ENCODE measurements at places on chromosomes 3 and 15.
A peak's percentile ranks its signal among the peaks of the same experiment; 100 is the strongest.

- no peak for DNase-seq
These were observed 24.2 kb downstream of the CYP11A1 start for GRCh38 chr15:74343127-74343796.

DNA sequence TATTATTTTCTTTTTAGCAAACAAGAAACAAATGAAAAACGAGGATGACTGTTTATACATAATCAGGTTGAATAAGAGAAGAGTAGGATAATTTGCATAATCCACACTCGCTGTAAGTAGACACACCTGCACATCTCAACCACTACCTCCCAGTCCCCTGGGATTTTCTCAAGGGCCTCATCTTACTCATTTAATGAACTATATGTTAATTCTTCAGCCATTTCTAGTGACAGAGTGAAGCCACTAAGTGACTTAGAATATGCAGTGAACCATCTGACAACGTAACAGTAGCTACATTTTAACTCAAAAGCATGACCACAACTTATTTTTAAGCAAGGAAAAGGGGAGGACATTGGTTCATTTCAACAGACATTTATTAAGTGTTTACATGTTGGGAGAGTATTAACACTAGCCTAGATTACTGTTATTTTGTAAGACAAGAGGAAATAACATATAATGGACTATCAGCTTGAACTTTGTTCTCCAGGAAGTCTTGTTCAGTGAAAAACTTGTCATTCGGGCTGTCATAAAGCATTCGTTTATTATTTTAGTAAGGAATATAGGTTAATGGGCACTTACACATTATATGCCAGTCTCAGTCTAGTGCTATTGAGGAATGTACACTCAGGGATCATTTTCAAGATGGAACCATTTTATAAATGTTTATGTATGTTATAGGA, 173.0 kb upstream of the ROBO2 start:
- DNase-seq: no peak

GRCh38 chr15:25839638-25840156, 23.4 kb downstream of the ATP10A start:
- DNase-seq: no peak

DNA sequence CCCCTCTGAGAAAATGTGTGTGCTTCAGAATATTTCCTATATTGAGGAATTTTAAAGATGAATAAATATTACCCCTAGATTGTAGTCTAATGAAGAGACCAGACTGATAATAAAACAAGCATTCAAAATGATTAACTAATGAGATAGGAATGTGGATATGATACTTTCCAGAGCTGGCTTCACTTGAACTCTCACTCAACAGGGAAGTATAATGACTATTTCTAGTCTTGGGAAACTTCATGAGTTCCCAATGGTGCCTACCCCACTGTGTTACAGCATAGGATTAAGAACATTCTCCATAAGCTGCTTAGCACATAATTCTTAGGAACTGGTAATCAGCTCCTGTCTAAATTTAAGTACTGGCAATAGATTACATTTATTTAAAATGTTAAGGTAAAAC, 261.5 kb upstream of the ZNF385D start:
- DNase-seq: no peak

DNA sequence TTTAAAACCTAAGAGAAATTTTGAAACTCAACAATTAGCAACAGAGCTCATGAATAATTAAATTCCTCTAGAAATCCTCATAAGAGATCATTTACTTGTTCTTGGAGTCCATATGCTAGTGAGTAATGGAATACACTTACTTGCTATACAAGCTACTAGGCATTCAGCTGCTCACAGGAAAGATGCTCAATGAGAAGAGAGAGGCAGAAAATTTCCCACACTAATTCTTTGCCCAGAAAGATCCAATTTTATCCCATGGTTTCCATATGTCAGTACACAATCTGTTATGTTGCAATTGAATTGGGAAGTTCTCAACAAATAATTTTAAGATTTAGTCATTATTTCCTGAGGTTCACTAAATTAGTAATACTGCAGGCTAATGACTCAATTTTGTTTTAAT, 310.4 kb downstream of the RYR3 start:
- no peak for DNase-seq

DNA sequence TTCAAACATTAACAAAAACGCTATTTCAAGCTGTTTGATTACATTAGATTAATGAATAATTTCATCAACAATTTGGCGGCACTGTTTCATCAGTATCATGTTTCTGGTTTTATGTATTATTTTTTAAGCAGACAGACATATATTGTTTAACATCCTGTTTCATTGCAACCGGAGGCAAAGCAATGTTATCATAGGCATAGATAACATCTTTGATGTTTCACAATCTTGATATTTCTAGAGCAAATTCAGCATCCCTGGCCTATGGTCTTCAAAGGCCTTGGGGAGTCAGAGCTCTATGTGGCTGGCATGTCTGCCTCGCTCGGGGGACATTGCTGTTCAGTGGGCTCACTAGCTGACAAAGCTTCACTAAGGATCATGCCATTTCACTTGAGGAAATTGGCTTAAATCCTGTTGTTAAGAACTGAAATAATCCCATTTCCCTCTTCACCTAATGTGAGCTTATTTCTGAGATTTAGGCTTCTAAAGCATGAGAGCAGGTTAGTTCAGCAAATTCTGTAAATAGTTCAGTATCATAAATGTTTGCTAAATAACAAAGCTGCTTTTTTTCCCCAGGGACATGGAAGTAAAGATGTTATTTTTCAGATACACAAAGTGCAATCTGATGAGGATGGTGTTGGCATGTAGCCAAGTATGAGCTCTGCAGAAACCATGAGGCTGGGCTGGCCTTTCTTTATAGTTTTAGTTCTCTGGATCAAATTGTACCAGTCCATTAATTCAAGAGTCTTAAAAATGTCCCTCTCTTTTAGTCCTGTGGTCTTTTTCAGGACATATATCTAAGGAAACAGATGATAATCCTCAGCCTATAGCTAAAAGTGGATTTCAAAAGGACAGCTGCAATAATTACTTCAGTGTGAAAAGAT, 941.4 kb downstream of the PLOD2 start:
- DNase-seq: peak; percentile 37

- DNase-seq: no peak
These were observed 69.2 kb downstream of the GOLGA8B start for GRCh38 chr15:34514251-34514670.

DNA sequence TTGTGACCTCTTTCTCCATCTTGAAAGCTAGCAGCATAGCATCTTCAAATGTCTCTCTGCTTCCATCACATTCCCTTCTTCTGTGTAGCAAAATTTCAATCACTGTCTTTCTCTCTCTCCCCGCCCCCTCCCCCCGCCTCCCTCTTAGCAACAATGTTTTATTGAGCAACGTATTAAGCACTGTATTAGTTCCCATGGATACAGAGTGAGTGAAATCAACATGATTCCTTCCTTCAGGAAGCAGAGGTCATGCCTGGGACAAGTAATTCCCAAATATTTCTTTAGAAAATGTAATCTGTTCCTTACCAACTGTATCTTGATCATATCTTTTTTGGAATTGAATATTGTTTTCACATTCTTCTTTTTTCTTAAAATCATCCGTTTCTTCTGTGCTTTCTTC, 373.7 kb upstream of the NECTIN3 start:
- no peak for DNase-seq

DNA sequence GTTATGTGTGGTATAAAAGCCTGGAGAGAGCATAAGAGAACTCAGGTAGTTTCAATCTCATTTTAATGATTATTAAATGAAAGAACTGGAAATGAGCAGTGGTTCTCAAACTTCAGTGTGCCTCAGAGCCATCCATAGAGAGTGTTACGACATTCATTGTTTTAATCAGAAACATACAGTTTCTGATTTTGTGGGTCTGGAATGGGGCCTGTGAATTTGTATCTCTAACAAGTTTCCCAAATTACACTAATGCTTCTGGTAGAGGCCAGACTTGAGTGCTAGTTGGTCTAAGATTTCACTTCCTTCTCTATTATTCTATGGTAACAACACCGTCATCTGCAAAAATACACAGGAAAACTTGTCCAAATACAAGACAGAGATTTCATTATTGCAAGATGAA, 292.0 kb upstream of the NECTIN3 start:
- DNase-seq: no peak

DNA sequence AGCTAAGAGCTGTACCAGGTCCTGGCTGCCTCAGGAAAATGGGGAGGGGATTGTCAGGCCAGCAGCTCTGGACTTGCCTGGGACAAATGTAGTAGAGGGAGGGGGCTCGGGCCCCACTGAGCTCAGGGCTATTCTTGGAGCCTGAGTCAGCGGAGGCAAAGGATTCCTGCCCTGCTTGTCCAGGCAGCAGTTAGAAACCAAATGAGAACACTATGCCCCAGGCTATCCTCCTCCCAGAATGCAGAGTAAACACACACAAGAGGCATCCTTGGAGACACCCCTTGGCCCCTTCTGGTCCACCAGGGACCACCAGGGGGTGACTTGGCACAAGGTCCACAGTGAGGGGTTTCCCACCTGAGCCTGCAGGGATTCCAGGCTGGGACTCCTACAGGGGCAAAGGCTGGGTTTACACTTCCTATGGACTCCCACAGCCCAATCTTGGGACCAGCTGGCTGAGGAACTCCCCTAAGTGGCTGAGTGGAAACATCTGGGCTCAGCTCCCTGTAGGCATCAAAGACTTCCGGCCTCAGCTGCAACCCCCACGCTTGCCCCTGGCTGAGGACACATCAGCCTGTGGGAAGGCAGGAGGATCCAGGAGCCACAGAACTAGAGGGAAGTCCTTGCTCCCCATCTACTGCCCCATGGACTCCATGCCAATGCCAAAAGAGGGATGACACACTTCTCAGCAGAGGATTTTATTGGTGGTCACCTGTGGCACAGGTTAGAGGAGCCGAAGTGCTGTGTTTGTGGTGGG, 3.4 kb upstream of the COL7A1 start:
- DNase-seq: no peak

DNA sequence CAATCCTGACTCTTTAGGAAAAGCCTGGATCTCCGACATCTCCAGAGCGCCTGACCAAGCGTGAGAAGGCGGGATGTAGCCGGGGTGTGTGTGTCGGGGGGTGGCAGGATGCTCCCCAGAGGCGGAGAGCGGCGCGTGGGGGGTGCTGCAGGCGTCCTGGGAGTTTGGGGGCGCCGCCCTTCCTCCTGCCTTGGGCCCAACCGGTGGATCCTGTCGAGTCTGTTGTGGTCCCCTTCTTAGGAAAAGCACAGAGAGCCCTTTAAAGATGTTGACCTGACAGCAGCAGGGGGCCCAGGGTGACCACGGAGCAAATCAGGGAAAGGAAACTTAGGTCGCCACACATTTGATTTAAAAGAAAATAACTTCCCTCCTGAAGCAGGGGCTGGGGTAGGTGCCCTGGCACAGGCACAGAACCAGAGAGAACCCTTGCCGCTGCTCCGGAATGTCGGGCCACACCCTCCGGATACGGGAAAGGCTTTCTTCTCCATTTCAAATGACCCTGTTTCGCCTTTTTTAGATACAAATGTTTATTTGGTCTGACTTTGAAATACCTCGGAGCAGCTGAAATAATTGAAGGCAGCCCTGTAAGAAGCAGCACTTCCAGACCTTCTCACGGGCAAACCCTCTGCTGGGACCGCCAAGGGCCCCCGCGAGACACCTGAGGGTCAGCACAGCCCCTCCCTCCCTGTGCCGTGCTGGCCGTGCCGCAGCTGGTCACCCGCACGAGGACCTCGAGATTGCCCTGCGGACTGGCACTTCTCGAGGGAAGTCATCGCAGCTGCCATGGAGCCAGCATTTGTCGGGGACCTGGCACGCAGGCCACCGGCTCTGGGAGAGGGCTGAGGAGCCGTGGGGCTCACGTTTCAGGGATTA, 102.9 kb upstream of the KLF13 start:
- no peak for DNase-seq

DNA sequence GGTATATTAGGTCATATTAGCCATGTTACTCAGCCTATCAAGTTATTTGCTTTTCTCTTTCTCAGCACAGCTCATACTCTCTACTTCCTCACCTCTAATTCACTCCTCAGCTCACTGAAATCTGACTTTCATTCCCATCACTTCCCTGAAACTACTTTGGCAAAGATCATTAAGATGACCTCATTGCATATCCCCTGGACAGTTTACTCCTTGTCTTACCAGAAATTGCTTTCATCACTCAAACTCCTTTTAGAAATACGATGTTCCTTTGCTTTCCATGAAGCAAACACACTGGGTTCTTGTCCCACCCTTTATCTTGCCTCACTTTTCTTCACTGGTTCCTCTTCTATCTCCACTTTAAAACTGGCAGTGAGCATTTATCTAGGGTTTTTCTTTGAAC, 354.4 kb downstream of the TUSC7 start:
- DNase-seq: no peak

GRCh38 chr3:153978006-153978405, 143.2 kb upstream of the ARHGEF26 start:
- no peak for DNase-seq

GRCh38 chr15:89363770-89364169, 29.1 kb upstream of the POLG start:
- no peak for DNase-seq

GRCh38 chr15:74134387-74135027, 4.1 kb downstream of the ISLR2 start:
- DNase-seq: no peak

GRCh38 chr3:18649666-18650363, 224.7 kb upstream of the SATB1 start:
- DNase-seq: no peak

DNA sequence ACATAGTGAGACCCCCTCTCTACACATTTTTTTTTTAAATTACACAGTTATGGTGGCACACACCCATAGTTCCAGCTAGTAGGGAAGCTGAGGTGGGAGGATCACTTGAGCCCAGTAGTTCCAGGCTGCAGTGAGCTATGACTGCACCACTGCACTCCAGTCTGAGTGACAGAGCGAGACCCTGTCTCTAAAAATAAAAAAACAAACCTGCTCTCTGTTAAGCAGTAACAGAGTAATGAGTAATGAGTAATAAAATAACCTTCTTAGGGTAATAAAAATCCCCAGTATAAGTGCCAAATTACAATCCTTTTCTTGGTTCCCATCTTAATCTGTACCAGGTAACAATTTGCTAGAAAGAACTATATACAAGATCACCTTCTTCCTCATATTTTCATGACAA, 65.9 kb upstream of the PLXND1 start:
- DNase-seq: no peak

DNA sequence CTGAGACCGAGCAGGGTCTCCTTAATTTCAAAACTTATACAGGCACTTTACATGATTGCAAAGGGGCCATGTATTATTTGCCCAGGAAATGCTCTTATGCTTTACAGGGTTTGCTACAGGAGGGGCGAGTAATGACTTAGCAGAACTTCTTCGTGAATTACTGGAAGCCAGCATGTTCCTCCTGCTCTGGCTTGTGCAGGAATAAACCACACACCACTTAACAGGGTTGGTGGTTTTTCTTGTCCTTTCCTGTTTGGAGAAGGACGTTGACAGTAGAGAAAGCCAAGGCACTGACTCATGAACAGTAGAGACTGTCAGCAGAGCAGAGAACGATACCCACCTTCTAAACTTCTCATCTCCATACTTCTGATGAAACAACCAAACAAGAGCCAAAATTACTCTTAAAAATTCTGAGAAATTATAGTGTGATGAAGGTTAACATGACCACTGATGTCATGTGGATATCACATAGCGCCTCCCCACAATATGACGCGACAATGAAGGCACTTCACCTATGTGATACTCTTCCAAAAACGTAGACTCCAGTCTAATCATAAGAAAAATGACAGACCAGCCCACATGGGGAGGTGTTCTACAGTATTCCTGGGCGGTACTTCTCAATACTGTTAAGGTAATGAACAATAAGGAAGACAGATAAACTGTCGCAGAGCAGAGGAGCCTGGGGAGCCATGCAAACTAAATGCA, 24.7 kb upstream of the MCTP2 start:
- no peak for DNase-seq
